ENCODE measurements at places on chromosomes 11 and 22.

DNA sequence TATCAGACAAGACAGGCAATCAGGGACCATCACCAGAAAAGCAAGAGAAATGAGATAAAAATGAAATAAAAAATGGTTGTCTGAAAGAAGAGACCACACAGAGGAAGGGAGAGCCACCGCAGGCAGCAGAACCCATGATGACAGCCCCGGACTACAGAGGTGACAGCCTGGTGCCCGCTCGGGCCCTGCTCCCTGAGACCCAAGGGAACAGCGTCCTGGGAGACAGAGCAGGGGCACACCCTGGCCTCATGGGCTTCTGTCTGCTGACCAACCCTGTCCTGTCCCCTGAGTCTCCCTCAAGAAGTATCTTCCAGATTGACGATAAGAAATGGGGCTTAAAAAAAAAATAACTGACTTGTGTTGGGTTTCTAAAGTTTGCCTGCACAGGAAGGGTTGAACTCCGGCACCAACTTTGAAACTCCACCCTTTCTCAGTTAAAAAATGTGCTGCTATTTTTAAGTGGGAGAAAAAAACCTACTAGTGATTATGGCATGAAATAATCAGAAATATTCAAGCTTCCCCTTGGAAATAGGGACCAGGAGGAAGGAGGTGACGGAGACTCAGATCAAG lies 70.1 kb upstream of the TTLL12 start:
- DNase-seq, result no peak

- DNase-seq, result no peak
Measured at GRCh38 chr11:67167091-67167490, 48.0 kb downstream of the KDM2A start.

GRCh38 chr11:62669420-62670161 lies 1.9 kb upstream of the UQCC3 start:
- no peak for DNase-seq

- no peak for DNase-seq
Measured at GRCh38 chr11:11456866-11457265, 103.8 kb upstream of the CSNK2A3 start.

DNA sequence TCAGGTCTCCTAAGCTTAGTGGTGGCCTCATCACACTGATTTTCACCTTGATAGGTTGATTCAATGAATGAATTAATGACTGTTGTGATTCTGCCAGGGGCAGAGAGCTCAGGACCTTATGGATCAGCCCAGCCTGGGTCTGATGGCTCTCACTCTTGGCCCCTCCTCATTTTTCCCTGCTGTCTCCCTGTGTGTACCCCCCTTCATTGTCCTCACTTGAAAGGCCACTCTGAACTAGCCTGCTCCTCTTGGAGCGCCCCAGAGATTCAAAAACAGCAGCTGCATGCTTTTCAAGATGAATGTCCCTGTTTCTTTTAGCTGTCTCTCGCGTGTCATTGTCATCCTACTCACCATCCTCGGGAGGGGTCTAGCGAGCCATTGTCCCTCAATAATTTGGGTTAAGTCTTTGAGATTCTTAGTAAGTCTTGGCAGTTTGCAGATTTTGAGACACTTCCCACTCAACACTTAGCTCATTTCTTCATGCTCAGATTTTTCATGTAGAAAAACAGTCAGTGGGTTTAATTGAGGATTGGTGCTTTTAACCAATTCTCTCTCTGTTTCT lies 42.5 kb upstream of the MICAL2 start:
- no peak for DNase-seq

DNA sequence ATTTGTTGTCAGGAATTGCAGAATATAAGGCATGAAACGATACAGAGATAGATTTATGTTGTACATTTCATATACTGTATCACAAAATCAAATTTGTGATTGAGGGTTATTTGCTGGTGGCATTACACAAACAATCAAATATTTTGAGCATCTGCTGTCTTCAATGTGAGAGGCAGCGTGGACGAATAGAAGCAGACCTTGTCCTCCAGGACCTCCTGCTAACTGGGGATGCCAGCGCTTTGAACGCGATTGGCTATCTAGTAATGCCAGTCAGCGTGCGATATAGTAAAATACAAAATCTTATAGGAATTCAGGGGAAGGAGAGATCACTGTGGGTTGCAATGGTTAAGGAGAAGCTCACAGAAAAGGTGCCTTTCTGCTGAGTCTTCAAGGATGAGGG lies 631 bp upstream of the SNX19 start:
- DNase-seq, result no peak

GRCh38 chr11:3002871-3003270 lies 10.7 kb upstream of the NAP1L4 start:
- no peak for DNase-seq

GRCh38 chr11:70270877-70271648 lies 573 bp downstream of the PPFIA1 start:
- DNase-seq, result peak; percentile 22

GRCh38 chr11:31812383-31813381 lies 1.6 kb upstream of the PAX6 start:
- no peak for DNase-seq

DNA sequence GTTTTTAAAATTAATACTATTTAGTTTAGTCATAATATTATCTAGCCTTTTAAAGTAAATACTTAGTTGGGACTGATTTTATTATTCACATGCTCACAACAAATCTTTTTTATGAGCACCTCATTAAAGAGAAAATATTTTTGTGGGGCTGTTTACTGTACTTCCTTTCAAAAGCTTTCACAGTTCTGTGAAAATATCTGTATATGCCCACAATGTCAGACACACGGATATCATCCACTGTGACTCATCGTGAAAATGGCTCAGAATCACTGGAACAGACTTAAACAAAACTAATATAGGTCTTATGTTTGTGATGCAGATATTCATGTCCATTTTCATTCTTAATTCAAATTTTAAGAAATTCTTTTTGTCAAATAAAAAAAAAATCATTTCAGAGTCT lies 305.2 kb downstream of the RAB38 start:
- DNase-seq, result no peak

DNA sequence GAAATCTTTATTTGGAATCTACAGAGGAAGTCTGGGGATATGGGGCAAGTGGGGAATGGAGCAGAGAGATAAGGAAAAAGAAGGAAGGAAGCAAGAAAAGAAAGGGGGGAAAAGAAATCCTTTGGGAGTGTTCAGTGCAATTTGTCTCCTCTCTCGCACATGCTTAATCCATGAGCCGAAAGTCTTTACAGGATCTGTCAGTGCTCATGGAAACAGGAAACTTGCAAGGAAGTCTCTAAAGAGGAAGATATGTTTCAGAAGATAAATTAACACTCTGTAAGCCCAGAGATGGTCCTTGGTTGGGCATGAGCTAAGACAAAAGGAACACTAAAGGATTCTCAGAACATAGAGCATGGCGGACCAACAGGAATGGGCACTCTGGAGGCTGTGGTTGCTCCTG lies 47.9 kb upstream of the FLI1 start:
- no peak for DNase-seq

GRCh38 chr11:22779850-22780249 lies 49.8 kb downstream of the SVIP start:
- no peak for DNase-seq
